CD4-positive, alpha-beta T cell treated with Interleukin-2 at 100 ng/mL for 4 hours (primary cell): ENCODE measurements at places on chromosomes 16 and 17.
A peak's percentile ranks its signal among the peaks of the same experiment; 100 is the strongest.

DNA sequence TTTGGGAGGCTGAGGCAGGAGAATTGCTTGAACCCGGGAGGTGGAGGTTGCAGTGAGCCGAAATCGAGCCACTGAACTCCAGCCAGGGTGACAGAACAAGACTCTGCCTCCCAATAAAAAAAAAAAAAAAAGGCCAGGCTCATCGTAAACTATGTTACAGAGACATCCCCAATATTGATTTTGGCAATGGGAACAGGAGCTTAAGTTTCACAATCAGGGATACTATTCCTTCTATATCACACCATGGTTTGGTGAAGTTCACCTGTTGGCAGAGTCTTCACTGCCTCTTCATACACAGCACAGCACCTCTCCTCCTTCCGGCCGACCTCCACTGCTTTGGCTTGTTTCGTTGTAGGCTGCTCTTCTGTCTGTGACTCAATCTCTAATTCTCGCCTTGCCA is 21.2 kb downstream of the UTP6 start:
- no peak for DNase-seq

DNA sequence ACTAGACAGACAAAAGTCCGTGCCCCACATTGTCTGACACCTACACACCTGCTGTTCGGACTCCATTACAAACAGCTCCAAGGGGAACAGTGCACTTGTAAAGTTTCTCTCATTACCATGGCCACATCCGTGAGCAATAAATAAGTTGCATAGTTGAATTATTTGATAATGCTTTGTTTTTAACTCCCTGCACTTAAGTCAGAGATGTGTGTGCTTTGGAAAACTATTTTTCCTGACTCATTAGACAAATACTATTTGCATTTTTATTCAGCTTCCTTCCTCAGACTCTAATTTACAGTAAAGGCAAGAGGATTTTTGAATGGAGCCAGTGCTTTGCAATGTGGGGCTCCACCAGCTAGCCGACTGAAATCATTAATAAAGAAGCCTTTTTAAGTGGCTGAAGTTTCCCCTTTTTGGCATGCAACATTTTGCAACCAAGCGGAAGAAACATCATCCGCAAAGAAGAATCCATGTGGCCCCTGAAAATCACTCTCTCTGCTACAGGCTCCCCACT is 6.5 kb upstream of the CCL2 start:
- DNase-seq: no peak

GRCh38 chr17:70137451-70138230 is 31.7 kb upstream of the KCNJ2 start:
- peak; percentile 3 for DNase-seq

GRCh38 chr16:86200722-86201121 is 301.8 kb downstream of the IRF8 start:
- no peak for DNase-seq

DNA sequence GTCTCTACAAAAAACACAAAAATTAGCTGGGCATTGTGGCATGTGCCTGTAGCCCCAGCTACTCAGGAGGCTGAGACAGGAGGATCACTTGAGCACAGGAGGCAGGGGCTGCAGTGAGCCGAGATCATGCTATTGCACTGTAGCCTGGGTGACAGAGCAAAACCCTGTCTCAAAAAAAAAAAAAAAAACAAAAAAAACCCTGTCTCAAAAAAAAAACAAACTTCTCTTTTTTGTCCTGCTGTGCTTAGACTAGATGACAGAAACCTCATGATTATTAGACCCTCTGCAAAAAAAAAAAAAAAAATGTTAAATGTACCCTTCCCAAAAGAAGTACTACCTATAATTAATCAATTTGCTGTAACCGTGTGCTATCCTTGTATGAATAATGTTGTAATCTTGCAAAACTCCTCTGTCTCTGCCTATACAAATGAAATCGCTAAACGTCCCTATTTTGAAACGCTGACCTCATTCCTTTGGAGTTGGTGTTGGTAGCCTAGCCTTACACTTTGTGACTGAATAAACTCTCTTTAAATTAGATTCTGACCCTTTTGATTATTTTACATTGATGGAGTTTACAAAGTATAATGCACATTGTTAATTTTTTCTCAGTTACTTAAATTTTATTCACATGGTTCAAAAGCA is 13.6 kb upstream of the DHRS7B start:
- DNase-seq: no peak

GRCh38 chr16:83070416-83071209 is 443.8 kb downstream of the CDH13 start:
- DNase-seq: no peak

DNA sequence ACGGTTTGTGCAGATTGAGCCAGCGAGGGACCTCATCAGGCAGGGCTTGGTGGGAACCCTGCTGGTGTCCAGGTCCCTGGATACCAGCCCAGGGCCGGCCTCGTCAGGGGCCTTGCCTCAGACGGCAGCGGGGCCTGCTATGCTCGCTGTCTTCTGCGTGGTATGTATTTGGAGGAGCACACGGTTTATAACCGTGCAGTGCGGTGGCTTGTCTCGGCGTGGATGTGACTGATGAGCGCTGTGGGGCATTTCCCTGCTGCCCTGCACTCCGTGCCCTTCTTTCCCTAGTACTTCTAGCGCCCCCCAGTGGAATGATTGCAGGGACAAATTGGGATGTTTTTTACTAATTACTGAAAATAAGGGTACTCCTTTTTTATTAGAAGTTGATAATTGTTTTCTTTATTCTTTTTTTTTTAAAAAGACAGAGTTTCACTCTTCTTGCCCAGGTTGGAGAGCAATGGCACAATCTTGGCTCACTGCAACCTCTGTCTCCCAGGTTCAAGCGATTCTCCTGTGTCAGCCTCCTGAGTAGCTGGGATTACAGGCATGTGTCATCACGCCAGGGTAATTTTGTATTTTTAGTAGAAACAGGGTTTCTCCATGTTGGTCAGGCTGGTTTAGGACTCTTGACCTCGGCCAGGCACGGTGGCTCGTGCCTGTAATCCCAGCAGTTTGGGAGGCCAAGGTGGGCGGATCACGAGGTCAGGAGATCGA is 15.3 kb downstream of the TBCD start:
- DNase-seq: peak; percentile 33

DNA sequence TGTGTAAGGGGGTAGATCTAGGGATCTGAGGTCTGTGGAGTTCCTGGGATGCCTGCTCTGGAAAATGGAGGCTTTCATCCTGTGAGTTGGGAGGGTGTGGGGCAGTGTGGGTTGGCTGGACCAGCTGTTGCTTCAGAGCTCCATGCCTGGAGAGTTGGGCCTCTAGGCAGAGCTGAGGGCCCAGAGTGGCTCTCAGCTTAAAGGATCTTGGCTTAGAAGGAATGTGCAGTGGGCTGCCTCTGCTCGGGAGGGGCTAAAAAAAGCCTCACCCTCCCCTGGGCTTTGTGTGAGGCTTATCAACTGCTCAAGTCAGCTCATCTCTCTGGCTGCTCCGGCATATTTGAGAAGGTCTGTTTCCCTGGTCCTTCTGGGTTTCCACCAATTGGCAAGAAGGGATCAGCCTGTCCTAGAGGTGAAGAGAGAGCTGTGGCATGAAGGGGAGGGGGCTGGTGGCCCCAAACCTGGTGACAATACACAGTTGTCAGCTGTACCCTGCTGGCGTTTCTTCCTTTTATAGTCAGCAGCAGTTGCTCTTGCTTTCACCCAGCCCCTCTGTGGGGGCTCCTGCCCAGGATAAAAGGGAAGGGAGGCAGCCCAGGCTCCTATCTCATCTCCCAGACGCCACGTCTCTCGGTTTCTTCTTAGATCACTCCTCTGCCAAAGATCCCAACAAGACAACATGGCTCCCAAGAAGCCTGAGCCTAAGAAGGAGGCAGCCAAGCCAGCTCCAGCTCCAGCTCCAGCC is at the start of gene MYL4:
TSS of gene MYL4 (plus strand) at position 605 of the 745 bp plus-strand sequence. CDS start at position 680, 75 bp downstream.
- DNase-seq: no peak

- DNase-seq: no peak
These were observed 250.4 kb downstream of the MRTFB start for GRCh38 chr16:14321542-14321941.

GRCh38 chr17:31112001-31112661 is 17.4 kb downstream of the NF1 start:
- no peak for DNase-seq

DNA sequence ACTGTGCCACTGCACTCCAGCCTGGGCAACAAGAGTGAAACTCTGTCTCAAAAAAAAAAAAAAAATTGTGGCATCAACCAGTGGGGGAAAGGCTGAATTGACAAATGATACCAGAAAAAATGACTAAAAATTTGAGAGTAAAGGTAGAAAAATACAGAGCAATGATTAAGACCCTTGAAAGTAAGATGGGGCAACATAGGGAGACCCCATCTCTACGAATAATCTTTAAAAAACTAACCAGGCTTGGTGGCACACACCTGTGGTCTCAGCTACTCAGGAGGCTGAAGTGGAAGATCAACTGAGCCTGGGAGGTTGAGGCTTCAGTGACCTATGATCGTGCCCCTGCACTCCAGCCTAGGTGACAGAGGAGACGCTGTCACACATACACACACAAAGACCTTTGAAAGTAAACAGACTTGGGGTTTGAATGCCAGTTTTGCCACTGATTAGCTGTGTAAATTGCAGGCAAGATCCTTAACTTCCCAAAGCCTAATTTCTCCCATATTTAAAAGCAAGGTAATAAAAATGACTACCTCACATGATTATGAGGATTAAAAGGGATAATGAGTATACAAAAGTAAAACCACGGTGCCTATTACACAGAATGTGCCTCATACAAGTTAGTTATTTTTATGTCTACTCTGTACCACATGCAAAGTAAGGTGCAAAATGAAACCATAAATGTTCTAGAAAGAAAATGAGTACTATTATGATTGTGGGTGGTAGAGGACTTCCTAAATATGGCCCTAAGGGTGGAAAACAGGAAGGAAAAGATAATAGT is 21.7 kb upstream of the PAFAH1B1 start:
- DNase-seq: no peak

GRCh38 chr16:68235108-68235886 is 630 bp downstream of the ESRP2 start:
- DNase-seq: no peak

- DNase-seq: no peak
These were observed 29.2 kb downstream of the NOL11 start for GRCh38 chr17:67746704-67747571.

GRCh38 chr16:2948807-2949704 is 15.0 kb upstream of the KREMEN2 start:
- DNase-seq: no peak

- DNase-seq: no peak
These were observed 87.8 kb downstream of the WNT3 start for GRCh38 chr17:46730679-46731078.

DNA sequence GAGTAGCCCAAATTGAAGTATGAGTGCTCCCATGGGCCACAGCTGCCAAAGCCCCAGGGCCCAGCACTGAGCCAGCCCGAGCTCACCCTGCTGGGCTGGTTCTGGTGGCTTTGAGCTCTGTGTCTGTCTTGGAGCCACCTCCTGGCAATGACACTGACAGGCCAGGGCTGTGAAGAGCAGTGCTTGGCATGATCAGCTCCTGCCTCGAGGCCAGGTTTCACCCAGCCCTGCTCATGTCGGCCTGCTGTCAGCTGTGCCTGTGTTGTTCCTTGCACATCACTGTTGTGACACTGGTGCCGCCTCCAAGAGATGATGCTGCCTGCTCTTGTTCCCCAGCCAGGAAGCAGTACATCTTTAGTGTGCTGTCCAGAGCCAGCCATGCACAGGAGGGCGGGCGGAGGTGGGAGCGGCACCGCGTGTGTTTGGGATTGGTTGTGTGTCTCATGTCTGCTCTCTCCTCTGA is 26.0 kb downstream of the PLD6 start:
- DNase-seq: peak; percentile 36

DNA sequence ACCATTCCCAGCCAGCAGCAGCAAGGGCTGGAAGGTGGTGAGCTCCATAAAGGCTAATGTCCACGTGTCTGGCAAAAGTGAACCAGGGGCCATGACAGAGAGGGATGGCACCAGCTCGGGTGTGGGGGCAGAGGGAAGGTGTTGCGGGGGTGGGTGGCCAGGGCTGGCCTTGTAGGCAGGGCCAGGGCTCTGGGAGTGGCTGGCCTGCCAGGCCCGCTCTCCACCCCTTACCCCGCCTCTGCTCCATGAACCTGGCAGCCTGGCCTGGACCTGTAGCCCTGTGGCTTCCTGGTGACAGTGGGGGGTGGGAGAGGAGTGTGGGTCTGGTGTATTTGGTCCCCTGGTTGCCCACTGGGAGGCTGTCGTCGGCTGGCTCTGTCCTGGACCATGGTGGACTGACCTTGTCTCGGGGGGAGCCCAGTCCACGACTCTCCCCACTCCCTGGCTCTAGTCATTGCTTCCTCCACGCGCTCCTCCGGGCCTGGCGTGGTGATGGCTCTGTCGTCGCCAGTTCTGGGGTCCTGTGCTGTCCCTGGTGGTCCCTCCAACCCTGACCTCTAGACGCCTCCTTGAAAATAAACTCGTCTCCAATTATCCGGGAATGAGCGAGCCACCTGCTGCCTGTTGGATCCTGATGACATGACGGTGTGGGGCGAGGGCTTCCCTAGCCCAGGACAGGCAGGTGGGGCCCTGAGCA is 50.0 kb downstream of the ENGASE start:
- no peak for DNase-seq

DNA sequence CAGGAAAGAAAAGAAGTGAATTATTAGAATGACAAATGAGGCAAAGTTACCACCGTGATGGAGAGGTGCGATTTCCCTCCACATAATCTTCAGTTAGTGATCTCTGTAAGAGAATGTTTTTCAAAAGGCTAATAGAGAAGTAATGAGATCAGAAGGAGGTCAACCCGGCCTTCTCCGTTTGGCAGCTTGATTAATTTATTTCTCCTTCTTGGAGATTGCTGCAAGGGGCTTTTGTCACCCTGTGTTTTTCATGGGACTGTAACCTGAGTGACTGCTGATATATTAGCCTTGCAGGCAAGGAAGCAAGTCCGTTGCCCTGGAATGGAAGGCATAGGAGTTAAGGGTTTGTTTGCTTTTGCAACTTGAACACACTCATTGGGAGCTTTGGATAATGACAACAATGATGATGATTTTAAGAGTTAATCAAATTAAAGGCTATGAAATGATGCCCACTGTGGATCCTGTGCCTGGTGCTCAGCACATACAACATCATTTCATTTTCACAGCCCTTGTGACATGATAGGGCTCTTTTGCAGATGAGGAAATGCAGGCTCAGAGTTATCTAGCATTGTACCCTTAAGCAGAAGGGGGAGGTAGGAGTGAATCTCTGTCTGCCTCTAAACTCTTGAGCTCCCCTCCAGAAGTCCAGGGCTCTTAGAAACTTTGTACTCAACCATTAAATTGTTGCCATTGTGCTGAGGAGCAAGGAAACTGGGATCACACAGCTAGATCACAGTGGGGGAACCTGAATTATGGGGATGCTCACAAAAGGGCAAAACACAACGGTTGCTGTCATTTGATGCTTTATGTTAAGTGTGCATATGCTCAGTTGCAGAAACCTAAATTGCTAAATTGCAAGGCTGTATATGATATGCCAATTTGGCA is 226.3 kb downstream of the WWOX start:
- DNase-seq: no peak
